ENCODE measurements at places on chromosomes 11 and 22.

- no peak for DNase-seq
Observed at GRCh38 chr22:46586123-46586519, 34.1 kb upstream of the GRAMD4 start.

DNA sequence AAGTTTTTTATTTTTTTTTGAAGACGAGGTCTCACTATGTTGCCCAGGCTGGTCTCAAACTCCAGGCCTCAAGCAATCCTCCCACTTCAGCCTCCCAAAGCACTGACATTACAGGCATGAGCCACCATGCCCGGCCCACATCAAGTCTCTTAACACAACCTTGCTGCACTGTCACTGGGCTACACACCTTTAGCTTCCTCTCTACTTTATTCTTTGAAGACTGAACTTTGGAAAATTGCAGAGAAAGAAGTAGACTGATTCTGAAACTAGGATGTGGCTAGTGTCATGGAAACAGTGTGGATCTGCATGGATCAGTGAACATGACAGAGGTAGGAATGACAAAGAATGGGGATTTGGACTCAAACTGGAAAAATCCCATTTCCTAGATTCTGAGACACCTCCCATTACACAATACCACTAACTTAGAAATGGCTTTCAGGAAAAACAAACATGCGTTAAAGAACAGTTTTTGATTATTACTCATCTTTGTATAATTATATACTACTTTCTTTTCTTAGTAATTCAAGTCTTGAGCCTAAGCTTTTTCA lies 99.6 kb upstream of the SPON1 start:
- DNase-seq, result no peak

GRCh38 chr22:43658823-43659222 lies 153.3 kb downstream of the EFCAB6 start:
- DNase-seq, result no peak

- DNase-seq, result no peak
Observed at GRCh38 chr11:100740440-100740839, 53.4 kb downstream of the ARHGAP42 start.

- no peak for DNase-seq
Observed at GRCh38 chr11:71474141-71474770, 21.3 kb downstream of the NADSYN1 start.

- no peak for DNase-seq
Observed at GRCh38 chr11:48129697-48130395, 86.8 kb upstream of the OR4B1 start.

DNA sequence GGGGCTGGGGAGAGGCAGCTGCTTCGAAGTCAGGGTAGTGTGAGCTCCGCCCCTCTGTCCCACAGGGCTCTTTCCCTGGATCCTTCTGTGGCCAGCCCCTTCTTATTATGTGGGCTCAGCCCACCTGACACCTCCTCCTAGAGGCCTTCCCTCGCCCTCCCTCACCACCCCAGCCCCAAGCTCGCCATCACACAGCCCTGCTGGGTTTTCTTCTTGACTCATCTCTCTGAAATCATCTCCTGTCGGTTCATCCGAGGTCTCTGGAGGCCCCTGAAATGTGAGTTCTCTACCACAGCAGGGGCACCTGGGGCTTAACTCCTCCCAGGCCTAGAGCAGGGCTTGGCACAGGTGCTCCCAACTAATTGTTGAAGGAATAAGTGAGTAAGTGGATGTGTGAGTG lies 65.2 kb downstream of the CACNA1I start:
- no peak for DNase-seq

DNA sequence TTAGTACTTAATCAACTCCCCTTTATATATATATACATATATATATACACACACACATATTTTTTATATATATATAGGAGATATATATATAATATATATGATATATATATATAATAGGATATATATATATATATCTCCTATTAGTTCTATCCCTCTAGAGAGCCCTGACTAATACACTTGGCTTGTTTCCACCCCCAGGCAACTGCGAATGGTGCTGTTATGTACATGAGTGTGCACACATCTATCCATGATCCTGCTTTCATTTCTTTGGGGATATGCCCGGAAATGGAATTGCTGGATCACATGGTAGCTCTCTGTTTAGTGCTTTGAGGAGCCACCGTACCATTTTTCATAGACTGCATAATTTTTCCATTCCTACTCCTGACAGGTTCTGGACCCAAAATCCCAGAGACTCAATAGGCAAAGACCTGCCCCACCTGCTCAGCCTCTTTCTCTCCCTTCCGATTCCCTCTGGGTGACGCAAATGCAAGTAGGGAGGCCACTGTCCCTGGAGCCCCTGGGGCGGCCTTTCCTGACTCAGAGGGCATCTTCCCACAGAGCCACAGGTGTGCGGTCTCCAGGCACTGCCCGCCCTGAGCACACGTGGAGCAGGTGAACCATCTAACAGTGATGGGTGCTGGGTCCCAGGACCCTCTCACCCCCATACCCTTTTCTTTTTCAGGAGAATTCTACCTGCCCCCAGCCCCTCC lies 12.0 kb downstream of the FGF3 start:
- DNase-seq, result no peak

- DNase-seq, result no peak
Observed at GRCh38 chr11:19832086-19832750, 119.6 kb downstream of the NAV2 start.

- DNase-seq, result peak; percentile 35
Observed at GRCh38 chr22:43228330-43228729, 41.4 kb upstream of the TTLL12 start.

DNA sequence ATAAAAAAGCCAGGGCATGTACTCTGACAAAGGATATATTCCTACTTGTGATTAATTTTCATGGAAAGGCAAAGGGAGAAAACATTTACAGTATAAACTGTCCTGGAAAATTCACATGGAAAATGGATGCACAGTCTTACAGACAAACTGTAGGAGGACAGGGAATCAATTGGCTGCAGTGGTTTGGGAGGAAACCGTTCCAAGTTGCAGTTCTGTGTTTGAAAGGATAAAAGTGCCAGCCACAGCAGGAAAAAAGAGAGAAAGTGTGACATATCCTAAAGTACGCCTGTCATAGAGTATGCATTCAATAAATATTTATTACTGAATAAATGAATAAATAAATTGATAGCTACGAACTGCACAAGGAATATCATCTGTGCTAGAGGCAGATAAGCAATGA lies 462.9 kb downstream of the RAB38 start:
- DNase-seq, result no peak

DNA sequence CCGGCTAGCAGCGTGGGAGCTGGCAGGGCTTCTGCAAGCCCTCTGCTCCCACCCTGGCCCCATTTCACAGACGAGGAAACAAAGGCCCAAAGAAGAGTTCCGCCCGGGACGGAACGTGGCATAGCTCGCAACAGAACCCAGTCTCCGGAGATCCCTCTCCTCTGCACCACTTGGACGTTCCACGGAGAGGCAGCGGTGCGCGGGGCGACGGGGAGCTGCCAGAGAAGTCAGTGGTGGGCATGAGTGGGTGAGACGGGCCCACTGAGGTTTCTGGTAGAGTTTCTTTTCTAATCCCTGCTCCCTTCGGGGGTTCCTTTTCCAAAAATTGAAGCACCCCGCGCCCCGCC lies 554 bp upstream of the NECTIN1 start:
- DNase-seq, result no peak

- no peak for DNase-seq
Observed at GRCh38 chr11:60783911-60784310, 1.2 kb upstream of the MS4A10 start.

GRCh38 chr11:69337211-69337721 lies 43.3 kb downstream of the MYEOV start:
- no peak for DNase-seq

DNA sequence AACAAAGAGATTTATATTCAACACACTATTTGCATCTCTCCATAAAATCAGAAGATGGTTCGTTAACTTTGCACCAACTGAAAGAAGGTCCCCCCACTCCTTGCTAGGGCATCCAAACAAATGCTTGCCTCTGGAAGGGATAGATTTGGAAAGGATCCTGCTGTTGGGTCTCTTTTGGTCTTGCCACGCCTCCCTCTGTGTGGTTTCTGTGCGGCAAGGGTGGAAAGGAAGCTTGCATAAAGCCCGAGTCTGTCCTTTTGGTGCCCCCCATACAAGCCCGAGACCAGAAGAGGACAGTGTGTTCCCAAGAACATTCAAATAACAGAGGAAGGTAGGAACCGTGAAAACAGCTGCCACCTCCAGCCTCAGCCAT lies 15.1 kb downstream of the SCGB1A1 start:
- DNase-seq, result no peak

DNA sequence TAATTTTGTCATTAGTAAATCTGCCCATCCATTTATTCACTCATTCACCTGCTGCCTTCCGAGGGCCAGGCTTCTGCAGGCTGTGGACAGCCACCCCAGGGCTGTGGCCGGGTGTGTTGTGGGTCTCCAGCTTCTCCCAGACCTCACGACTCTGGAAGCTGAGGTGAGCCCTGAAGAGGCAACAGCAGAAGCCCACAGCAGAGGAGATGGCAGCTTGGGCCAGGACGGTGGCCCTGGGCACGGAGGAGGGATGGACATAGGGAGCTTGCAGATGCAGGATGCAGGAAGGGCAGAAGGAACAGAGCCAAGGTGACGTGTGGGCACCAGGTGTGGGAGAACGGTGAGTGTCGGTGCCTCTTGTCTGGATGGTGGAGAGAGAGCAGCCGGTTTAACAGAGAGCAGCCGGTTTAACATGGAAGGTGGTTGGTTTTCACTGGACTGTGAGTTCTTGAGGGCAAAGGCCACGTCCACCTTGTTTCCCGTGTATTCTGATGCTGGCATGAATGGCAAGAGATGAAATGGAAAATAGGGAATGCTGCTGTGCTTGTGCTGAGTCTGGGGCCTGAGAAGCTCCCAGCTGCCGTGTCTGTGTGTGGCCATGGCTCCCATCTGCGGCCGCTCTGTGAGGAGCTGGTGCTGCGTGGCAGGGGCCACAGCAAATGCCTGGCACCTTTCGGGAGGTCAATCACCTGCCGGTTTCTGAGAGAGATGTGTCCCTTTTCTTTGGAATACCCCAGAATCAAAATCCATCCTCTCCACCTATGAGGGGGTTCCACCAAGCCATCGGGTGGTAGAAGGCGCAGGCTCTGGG lies 669.9 kb downstream of the BRD1 start:
- no peak for DNase-seq

DNA sequence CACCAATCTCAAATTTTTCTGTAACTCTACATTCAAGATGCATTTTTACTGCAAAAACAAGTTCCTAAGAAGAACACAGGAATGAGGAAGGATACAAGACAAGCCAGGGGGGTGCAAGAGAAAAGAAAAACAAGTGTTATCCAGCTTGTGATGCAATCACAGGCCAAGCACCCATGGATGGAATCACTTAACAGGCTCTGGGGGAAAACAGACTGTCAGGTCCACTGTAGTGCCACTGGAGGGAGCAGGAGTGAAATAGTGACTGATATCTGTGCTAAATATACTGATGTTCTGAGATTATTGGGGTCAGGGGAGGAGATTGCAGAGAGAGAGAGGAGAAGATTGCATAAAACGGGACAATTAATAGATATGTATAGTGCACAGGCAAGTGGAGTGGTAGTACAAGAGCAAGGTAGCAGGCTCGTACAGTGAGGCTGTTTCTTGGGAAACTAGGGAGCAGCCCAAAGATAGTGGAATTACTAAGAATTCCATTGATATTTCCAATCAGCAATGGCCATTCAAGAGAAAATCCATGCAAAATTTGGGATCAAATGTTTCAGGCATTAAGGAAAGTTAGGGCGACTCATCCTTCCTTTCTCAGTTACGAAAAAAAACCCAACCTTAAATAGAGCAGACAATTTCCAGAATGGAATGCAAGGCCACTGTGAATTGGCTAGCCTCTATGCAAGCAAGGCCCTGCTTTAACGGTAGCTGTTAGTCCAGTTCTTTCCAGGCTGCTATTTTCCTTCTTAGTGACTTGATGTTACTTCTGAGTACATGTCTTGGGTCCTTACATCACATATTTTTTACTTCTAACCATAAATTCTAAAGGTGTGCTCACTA lies 52.2 kb upstream of the CEP126 start:
- DNase-seq, result no peak

DNA sequence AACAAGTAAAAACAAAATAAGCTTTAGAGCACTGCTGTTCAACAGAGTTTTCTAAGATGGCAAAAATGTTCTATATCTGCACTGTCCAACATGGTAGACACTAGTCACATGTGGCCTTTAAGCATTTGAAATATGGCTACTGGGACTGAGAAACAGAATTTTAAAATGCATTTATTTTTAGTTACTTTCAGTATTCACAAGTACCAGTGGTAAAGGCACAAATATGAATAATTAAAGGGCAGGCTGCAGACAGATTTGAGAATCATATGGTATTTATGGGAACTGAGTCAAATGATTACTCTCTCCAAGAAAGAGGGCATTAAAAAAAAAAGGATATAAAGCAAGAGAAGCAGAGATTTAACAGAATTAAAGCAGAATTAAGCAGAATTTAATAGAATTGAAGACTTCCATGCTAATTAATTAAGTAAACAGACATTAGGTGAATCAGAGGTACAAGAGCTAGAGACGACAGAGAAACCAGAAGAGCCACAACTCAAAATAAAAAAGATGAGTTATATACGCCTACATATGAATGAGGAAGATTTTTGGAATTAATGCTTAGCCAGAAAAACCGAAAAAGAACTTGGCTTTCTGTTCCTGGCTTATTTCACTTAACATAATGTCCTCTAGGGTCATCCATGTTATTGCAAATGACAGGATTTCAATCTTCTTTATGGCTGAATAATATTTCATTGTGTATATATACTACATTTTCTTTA lies 160.4 kb downstream of the ATG16L2 start:
- no peak for DNase-seq

- DNase-seq, result no peak
Observed at GRCh38 chr22:47333625-47334024, 571.2 kb downstream of the TBC1D22A start.

DNA sequence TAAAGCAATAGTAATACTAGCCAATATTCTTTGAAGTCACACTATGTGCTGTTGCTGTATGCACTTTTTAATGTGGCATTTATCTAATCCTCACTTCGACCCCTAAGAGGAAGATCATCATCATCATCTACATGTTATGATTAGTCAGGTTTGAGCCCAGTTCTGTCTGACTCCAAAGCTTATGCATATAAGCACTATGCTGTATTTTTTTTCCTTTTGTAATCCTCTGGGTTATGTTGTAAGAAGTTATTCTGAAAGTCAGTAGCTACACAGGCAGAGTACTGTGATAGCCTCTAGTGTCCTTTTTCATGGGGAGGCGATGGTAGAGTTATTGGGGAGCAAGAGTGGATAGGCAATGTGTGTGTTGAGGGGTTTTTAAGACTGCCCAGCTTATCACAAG lies 11.1 kb downstream of the MMP20 start:
- DNase-seq, result no peak

GRCh38 chr11:34356913-34357700 lies 703 bp downstream of the ABTB2 start:
- no peak for DNase-seq
